ENCODE measurements at places on chromosomes 2 and 18.
A peak's percentile ranks its signal among the peaks of the same experiment; 100 is the strongest.

- peak; percentile 13 for DNase-seq
Measured at GRCh38 chr2:12884713-12885282, 168.1 kb downstream of the TRIB2 start.

GRCh38 chr2:45319683-45320455 is 291.2 kb downstream of the SRBD1 start:
- DNase-seq: no peak

DNA sequence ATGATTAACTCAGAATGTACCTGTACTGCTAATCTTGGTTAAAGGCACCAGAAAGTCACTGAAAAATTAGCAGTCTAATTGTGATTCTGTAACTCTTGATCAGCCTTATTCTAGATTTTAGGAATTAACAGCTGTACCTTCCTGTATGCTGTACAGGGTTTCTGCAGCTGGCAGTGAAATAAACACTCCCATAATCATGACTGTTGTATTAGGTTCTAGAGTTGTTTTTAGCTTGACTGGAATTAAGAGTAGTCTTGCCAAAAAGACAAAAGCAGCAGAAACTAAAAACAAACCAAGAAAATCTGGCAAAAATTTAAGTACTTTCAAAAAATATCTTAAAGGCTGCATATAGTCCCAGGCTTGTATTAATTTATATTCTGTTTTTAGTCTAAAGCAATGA is 103.5 kb downstream of the SOS1 start:
- no peak for DNase-seq

DNA sequence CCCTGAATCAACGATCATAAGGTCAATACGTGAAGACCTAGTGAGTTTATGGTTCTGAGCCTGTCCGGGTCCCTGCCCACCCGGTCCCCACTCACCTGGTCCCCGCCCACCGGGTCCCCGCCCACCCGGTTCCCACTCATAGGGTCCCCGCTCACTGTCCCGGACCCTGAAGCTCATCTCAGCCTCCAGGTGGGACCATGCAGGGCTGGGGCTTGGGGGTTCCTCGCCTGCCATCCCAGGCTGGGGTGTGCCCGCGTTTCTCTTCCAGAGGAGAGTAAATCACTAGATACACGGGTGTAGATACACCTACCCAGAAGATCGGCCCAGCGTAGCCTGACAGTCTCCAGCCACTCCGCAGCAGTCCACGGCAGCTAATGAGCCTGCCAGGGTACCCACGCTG is 131.5 kb downstream of the MBP start:
- no peak for DNase-seq

DNA sequence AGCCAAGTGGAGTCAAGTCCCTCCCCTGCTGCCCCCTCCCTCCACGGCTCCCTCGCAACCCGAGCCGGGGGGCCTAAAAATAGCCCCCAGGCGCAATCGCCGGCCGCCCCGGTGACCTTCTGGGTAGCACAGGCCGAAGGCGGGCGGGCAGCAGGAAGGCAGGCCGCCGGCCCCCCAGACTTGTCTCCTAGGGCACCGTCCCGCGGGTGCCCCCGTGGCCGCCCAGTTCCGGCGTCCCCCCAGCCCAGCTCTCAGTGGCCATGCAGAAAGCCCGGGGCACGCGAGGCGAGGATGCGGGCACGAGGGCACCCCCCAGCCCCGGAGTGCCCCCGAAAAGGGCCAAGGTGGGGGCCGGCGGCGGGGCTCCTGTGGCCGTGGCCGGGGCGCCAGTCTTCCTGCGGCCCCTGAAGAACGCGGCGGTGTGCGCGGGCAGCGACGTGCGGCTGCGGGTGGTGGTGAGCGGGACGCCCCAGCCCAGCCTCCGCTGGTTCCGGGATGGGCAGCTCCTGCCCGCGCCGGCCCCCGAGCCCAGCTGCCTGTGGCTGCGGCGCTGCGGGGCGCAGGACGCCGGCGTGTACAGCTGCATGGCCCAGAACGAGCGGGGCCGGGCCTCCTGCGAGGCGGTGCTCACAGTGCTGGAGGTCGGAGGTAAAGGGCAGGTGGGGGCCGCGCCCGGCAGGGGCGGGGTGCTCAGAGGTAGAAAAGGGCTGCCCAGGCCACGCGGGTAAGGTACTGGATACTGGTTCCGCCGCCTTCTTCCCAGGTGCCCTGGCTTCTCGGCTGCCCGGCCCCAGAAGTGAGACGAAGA is at the start of gene SPEG:
Gene SPEG (plus strand): TSS at position 126 of the 808 bp plus-strand sequence. CDS start 135 bp downstream, at position 261.
- DNase-seq: no peak

DNA sequence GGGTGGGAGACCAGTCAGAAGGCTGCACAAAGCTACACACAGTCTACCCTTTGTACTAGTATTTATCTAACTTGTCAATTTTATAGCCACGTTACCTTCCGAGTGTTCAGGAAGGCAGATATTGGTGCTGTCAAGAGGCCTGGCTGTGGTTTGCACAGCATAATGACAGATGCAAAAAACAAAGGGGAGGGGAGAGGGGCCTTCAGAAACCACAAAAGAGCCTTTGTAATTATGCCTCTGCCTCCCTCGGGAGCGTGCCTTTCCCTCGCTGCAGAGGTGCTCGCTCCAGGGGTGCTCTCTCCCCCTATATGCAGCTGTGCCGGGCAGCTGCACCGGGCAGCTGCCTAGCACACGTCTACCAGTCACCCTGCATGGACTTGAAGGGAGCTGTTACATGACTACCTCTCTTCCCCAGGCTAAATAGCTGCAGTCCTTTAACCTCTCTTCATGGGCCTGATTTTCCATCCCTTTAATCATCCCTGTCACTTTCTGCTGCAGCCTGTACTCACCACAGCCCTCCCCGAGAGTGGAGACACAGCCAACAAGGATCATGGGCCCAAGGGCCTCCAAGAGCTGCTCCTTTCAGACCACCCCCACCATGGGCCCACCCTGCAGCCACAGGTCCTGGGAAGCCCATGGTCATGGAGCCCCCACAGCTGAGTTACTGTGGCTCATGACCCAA is 168.4 kb upstream of the PKDCC start:
- DNase-seq: no peak

DNA sequence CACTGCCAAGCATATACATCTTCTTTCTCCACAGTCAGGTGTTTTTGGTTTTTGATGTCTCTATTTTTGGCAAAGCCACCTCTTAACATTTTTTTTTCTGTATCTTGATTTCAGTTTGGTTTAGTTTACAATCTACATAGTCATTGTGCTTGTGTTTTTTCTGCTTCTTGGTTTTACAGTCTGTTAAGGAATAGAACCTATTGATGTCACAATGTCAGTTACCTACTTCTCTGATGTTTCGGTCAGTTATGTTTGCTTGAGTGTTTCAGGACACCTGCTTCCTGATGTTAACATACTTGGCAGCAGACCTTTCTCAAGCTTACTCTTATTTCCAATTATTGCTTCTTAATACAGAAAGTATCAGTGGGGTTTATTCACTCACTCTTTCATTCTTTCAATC is 253.3 kb downstream of the SPAG16 start:
- DNase-seq: no peak

DNA sequence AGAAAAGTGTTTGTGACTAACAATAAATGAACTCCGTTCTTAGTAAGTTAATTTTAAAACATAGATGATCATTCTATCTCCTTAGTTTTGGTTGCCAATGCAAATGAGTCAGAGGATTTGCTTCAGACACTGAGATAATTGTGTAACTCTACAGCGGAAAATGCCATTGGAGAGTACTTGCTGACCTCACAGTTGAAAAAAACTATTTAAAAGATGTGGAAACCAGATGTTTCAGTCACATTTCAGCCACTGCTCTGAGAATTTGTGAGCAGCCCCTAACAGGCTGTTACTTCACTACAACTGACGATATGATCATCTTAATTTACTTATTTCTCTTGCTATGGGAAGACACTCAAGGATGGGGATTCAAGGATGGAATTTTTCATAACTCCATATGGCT is at the start of gene TNFAIP6:
Gene TNFAIP6 (plus strand): TSS at position 234 of the 400 bp plus-strand sequence. CDS start 75 bp downstream, at position 309.
- peak; percentile 62 for DNase-seq

DNA sequence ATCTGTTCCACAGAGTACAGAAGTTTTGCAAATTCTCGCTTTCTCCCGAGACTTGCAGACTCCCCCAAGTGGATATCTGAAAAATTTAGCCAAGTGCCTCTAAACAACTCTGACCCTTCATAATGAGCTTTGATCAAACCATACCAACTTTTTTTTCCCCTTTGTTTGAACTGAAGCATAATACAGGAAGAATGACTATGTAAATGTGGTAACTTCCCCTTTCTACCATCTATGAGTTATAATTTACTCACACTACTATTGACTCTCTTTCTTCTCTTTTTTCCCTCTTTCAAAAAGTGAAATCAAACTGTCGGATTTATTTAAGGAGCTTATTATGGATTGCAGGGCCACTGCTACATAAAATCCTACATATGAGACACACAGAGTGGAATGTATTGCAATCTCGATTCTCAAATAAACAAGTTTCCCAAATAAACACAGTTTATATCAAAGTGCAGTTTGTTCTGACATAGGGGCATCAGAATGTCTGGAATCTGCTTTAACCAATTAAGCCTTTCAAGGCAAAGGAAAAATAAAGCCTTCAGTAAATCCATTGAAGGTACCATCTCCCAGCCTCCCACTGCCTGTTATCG is 1.4 kb upstream of the ZNF804A start:
- no peak for DNase-seq

- DNase-seq: no peak
Measured at GRCh38 chr2:199458009-199458805, 468 bp upstream of the SATB2 start.

DNA sequence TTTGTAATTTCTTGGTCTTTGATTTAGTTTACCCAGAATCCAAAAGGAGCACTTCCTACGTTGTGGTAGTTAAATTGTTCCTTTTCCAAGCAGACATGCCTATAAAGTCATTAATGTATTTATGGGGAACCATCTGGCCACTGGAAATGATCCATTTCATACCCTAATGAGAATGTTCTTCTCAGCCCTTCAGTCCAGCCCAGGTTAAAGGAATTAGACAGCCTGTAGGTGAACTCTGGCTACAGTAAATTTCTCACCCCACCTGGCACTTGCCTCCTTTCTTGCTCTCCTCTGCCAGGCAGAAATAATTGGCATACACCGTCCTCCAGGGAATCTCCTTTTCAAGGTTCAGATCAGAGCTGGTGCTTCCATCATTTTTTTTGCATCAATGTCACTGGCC is 121.1 kb downstream of the SETBP1 start:
- DNase-seq: no peak

GRCh38 chr2:67713376-67713775 is 316.2 kb downstream of the ETAA1 start:
- DNase-seq: no peak

DNA sequence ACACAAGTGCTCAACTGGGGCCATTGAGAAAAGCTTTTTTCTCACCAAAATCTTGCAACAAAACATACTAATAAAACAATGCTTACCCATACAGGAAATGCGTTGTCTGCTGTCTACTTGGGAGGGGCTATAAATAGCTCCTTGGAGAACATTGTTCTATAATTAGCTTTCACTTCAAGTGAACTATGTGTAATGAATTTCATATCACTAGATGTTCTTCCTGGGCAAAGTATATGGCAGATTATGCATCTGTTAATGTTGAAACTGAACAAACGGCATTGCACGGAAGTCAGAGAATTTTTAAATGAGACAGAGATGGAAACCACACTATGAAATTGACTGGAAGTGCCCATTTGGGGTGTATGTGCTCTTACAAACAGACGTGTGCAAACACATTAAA is 6.4 kb upstream of the NPAS2 start:
- no peak for DNase-seq

DNA sequence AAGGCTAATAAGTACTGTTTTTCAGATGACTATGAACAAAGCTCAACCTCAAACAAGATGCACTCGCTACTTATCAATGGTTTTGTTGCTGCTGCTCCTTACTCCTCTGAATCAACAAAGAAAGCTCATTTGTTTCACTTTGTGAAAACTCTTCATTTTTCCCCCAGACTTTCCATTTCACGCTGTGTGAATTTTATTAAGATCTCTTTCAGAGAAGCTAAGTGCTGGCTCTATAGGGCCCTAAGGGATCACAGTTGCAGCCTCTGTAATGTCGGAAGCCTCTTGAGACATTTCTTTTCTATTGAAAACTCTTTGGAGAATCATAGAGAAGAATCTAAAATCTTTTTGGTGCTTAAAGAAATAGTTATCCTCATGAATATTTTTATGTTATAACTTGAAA is 209.8 kb downstream of the CD226 start:
- no peak for DNase-seq

DNA sequence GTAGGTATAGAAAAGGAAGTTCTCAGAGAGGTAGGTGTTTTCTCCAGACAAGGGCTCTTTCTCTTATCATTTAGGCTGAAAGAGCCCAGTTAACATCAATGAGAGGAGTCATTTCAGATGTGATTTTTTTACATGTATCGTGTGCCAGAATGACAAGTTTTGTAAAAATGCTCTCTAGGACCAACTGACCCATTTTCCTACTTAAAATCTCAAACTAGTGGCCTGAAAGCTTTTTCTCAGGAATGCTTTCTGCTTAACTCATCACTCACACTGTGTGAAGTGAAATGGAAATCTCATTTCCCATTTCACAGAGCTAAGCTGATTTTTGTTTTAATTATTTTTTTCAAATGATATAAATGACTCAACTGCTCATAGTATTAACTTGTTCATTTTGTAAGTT is 128.7 kb upstream of the CYP26B1 start:
- DNase-seq: no peak

DNA sequence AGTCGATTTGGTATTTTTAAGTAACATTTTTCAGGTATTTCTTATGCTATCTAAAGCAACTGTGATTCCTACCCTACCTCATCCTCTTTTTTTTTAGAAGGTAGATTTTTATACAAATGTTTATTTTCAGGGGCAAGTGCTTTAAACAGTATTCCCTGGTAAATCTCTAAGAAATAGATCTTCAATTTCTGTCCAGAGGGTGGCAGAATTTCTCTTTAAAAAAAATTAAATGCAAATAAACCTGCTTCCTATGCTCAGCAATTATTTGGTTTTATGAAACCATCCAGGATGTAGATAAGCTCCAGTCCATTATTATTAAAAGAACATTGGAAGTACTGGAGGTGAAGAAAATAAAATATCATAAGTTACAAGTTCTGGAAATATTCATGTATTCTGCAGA is 191.9 kb downstream of the MYO3B start:
- peak; percentile 13 for DNase-seq

Data from astrocyte of the cerebellum (primary cell).